Stimulated activated CD4-positive, alpha-beta T cell treated with anti-CD3 and anti-CD28 coated beads, Interleukin-1b, Interleukin-23, amount 100 ng/mL, for 1 hour (primary cell): ENCODE measurements at places on chromosomes 11 and 22.

- DNase-seq, result no peak
Measured at GRCh38 chr22:22935546-22936157, 48.0 kb downstream of the IGLL5 start.

- no peak for DNase-seq
Measured at GRCh38 chr22:43171607-43172006, 15.3 kb downstream of the TTLL12 start.

- no peak for DNase-seq
Measured at GRCh38 chr22:26665813-26666231, 8.4 kb downstream of the MIAT start.

GRCh38 chr11:1233351-1234053, 10.6 kb downstream of the MUC5B start:
- DNase-seq, result no peak

DNA sequence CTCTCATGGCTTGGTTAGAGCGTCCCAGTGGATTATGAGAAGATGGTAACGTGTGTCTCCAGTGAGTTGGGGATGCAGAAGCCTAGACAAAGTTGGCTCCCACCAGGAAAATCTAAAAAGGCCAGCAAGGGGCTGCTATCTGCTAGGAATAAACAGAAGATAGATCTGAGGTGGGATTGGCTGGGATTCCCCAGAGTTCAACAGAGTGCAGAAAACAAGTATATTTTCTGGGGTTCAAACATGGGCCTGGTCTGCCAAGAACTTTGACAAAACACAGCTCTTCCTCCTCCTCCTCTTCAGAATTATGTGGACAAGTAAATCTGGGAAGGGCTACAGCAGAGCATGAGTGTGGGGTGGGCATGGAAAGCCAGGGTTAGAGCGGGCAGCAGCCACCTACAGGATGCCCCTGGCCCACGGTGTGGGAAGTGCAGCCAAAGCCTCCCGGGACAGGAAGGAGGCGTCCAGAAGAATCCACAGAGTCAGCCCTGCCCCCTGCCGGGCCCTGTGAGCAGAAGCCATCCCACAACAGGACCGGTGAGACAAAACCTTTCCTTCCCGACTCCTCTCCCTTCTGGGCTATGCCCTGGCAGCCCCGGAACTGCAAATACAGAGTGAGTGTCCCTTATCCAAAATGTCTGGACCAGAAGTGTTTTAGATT, 67.1 kb downstream of the CD82 start:
- no peak for DNase-seq

DNA sequence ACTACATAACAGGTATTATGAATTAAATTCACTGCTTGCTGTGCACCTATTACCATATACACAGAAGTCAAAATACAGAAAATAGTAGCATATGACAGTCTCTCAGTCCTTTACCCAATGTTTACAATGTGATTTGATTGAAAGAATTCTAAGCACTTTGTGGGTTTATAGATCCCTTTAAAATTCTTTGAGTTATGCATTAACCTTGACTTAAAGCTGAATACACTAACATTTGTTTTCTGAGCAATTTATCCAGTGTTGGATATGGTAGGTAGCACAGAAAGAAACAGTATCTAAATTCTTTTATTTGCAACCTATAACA, 230.8 kb upstream of the DDI1 start:
- no peak for DNase-seq

GRCh38 chr11:87036756-87037449, 831 bp upstream of the TMEM135 start:
- no peak for DNase-seq

- DNase-seq, result no peak
Measured at GRCh38 chr22:20725987-20726558, 47.8 kb upstream of the SERPIND1 start.

DNA sequence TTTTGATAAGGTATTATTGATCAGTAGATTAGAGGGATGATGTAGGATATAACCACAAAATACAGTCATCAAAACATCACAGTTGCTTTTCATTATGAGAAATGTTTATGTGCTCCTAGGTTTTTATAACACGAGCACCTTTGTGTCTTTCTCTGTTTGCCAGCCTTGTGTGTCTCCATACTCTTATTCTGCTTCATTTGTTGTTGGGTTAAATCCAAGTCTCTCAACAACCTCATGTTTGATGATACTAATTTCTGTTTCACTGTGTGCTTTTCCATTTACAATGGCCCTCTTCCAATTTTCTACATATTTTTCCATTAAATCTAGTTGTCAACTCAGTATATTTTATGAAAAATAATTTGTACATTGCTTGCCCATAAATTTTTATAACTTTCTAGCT, 107.7 kb upstream of the POU2AF2 start:
- DNase-seq, result no peak

DNA sequence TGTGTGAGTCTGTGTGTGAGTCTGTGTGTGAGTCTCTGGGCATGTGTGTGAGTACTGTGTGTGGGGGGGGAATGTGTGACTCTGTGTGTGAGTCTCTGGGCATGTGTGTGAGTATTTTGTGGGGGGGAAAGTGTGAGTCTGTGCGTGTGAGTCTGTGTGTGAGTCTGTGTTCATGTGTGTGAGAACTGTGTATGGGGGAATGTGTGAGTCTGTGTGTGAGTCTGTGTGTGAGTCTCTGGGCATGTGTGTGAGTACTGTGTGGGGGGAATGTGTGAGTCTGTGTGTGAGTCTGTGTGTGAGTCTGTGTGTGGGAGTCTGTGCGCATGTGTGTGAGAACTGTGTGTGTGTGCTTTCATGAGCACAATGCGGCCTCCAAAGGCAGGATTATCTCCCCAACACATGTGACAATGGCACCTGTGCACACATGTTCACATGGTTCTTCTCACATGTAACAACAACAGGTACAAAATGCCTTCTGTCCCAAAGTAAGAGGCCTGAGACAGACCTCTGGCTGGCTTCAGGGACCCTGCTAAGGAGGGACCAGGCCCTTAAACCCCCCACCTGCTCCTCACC, 1.6 kb downstream of the CD5 start:
- no peak for DNase-seq

DNA sequence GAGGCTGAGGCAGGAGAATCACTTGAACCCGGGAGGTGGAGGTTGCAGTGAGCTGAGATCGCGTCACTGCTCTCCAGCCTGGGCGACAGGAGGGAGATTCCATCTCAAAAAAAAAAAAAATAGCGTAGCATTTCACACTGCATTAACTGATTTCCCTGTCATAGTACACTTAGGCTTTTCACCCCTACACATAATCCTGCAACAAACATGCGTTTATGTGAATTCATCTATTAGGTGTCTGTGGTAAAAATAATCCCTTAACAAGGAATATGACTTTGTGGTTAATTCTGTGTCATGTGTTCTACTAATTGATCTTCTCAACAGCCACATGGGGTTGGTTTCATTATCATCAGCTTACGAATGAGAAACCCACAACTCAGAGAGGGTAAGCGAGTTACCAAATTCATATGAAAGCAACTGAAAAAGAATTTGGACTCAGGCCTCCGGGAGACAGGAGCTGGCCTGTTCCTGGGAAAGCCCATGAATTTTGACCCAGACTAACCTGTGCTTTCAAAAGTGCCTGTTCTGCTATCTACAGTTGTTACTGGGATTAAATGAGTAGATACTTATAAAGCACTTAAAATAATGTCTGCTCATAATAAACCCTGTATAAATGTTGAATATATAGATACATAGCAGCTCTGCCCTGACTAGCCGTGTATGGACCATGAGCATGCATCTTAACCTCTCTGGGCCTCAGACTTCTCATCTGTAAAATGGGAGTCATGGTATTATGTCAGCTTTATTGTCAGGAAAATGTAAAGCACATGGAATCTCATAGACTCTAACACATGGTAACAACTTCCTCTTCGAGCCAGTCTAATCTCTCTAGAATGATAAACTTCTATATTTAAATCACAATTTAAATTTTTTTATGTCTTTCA, 36.6 kb downstream of the KCNJ1 start:
- DNase-seq, result no peak

GRCh38 chr11:122186439-122187080, 70.5 kb upstream of the BLID start:
- DNase-seq, result no peak

DNA sequence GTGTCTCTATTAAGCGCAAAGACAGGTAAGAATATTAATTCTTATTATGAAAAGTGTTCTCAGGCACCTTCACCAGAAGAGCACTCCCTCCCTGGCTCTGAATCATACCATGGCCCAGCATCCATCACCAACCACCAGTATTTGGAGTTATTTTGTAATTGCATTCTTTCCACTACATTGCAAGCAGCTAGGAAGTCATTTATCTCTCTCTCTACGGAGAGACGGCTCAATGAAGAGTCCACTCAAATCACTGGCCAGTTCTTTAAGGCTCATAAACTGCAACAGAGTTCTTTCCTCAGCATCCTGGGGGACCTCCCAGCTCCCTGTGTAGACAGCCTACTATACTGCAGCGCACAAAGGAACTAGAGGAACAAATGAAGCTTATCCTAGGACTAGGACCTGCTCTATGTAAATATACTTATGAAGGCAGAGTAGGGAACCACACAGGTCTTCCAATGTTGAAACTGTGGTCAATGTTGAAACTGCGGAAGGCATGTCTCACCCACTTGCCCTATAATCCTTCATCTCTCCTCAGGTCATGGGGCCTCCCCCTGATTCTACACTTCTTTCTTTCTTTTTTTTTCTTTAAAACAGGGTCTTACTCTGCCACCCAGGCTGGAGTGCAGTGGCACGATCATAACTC, 63.4 kb downstream of the AAMDC start:
- no peak for DNase-seq

- no peak for DNase-seq
Measured at GRCh38 chr11:100684101-100685065, 2.7 kb upstream of the ARHGAP42 start.

- DNase-seq, result no peak
Measured at GRCh38 chr11:73983741-73984538, 1.3 kb upstream of the UCP2 start.

GRCh38 chr11:75639762-75640181, 29.1 kb downstream of the MAP6 start:
- DNase-seq, result no peak

GRCh38 chr11:125429807-125430678, 66.0 kb downstream of the FEZ1 start:
- DNase-seq, result no peak

DNA sequence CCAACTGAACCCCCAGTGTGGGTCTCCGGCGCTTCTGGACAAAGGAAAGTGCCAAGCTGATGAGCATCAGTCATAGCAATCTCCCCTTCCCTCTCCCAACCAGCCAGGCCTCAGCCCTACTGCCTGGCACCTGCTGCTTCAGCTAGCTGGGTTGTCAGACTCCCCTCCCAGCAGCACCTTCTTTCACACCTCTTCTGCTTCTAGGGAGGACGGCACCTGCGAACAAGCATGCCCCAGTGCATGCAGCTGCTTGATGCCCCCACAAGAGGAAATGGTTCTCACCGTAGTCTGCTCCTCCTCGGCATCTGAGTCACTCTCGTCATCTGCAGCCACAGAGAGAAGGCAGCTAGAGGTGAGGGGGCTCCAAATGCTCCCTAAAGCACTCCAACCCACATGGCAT, 25.4 kb downstream of the THOC5 start:
- DNase-seq, result no peak
